Bronchial epithelial cell (primary cell): ENCODE measurements at places on chromosomes 2 and 18. TPM values are rescaled to one million over a fixed set of nuclear protein-coding genes. Genes with fewer than 3 reads are reported as not detected.

DNA sequence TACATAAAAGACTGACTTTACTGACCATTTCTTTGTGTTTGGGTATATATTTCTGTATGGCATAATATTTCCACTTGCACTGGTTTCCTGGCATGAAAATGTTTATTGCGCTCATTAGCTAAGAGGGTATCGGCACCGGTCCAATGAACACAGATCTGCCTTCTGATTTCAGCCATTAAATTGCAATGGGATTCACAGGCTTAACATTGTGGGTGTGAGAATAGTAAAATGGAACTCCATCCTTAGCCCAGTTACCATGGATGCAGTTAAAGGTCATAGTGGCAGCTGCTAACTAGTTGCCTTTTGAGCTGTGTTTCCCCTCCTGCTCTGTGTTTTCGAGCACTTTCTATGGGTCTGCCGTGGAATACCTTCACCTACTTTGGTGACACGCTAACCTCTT is 352.6 kb upstream of the POU3F3 start:
- DNase-seq = no peak

GRCh38 chr18:74982946-74983635 is 225.8 kb downstream of the PTGR3 start:
- no peak for DNase-seq

Gene SALL3
- not detected in 2 replicates for total RNA-seq

DNA sequence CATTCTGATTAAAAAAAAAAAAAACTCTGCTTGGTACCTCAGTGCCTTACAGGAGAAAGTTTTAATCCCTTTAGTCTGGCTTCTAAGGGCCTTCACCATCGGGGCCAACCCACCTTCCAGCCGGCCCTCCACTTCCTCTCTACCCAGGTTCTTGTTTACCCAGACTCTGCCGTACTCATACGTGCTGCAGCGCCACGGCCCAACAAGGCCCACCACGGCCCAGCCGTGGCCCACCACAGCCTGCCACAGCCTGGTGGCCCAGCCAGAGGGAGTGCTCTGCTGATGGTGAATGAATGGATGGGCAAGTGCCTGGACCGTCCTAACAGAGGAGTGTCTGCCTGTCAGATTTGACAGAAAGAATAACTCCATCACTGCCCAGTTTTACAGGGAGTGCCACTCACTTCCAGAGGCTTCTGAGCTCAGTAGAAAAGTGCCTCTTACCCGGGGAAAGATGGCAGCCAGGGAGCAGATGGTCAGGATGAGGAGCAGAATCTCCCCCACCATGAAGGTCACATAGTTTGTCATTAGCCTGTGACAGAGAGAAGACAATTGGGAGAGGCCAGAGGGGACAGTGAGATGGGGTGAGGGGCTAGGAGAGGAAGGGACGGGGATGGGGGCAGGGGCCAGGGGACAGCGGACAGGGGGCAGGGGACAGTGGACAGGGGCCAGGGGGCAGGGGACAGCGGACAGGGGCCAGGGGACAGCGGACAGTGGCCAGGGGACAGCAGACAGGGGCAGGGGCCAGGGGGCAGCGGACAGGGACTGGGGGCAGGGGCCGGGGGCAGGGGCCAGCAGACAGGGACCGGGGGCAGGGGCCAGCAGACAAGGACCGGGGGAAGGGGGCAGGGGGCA is 38.2 kb downstream of the CENPO start:
- DNase-seq = no peak

Gene NEU2
- not detected in 2 replicates for total RNA-seq

GRCh38 chr2:39408351-39409136 is 28.5 kb downstream of the MAP4K3 start:
- no peak for DNase-seq

DNA sequence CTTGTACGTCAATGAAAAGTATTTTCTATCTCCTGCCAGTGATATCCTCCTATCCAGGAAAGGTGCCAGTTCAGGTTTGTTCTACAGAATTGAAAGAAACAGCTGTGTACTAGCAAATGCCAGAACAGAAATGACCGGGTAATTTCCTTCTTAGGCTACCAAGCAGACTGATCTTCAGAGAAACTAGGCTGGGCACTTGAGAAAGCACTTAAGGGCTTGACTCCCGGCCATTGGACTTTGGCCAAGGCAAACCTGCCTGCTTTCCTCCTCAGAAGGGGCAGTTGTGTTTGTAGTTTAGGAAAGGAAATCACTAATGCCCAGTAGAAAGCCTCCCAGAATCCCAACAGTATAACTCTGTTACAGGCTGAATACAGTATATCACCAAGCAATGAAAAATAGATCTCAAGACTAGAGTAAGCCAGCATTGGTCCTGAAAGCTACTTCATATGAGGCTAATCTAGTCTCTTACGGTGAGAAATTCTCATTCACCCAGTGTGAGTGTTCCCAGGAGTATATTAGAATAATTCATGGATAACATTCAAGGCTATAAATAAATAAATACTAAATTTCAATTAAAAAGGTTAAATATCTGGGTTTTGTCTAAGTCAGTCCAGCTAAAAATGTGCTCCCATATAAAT is 43.0 kb upstream of the COL5A2 start:
- DNase-seq = peak; percentile 39

DNA sequence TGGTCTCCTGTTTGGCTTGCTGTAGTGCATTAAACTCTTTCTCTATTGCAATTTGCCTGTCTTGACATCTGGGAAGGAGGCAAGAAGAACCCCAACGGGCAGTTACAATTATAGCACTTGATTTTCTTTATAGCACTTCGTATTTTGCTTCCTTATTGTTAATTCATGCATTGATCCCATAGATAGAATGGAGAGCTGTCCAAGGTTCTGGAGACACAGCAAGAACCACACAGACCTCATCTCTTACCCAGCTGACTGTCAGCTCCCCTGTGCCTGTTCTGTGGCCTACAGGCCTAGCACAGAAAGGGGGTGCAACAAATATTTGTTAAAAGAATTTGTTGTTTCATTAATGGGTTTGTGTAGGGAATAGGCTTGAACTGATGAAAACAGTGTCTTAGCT is 194.3 kb downstream of the GALNT1 start:
- peak; percentile 33 for DNase-seq

DNA sequence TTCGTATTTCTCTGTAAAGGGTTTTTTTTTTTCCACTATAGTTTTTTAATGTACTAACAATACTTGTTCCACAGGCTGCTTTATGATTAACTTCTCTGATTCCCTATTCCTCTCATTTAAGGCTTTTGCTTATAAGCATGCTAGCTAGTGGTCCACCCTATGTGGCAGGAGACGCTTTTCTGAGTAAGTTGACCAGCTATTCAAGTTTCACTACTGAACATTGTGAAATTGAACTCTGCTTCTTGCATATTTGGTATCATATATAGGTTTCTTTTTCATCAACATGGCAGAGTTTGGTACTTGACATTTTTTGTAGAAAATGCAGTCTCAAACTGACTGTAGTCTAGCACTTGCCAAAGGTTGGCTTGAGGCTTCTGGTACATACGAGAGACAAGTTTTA is 74.2 kb downstream of the OTX1 start:
- DNase-seq = peak; percentile 42

Gene C2orf66
- under 0.01 and 0.38 TPM in 2 replicates for total RNA-seq

Gene GTF2A1L
- 0.26 TPM in 1 of 2 replicates, not detected in the other for total RNA-seq

Gene CPO
- 0.13 TPM in 1 of 2 replicates, not detected in the other for total RNA-seq

GRCh38 chr2:47219970-47220369 is 64.9 kb upstream of the STPG4 start:
- no peak for DNase-seq

GRCh38 chr2:119005051-119005450 is 63.1 kb downstream of the MARCO start:
- DNase-seq = no peak

Gene TMSB10
- 8,033 and 11,022 TPM in 2 replicates for total RNA-seq

- DNase-seq = no peak
These were observed 101.4 kb downstream of the WDPCP start for GRCh38 chr2:63486861-63487290.

Gene GRB14
- 0.77 and 1.8 TPM in 2 replicates for total RNA-seq

DNA sequence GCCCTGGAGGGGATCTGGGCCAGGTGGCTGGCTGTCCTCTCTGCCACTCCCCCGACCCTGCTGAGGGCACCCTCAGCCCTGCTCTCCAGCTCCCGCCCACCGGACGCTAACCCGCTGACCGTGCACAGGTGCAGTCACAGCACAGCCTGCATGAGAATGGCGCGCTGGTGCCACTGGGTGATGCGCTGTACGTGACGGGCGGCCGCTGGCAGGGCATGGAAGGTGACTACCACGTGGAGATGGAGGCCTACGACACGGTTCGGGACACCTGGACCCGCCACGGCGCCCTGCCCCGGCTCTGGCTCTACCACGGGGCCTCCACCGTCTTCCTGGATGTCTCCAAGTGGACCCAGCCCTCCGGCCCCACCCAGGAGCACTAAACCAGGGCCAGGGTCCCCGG is 8.1 kb upstream of the ERFE start:
- DNase-seq = no peak

Gene NRBP1
- 93.7 and 125 TPM in 2 replicates for total RNA-seq

DNA sequence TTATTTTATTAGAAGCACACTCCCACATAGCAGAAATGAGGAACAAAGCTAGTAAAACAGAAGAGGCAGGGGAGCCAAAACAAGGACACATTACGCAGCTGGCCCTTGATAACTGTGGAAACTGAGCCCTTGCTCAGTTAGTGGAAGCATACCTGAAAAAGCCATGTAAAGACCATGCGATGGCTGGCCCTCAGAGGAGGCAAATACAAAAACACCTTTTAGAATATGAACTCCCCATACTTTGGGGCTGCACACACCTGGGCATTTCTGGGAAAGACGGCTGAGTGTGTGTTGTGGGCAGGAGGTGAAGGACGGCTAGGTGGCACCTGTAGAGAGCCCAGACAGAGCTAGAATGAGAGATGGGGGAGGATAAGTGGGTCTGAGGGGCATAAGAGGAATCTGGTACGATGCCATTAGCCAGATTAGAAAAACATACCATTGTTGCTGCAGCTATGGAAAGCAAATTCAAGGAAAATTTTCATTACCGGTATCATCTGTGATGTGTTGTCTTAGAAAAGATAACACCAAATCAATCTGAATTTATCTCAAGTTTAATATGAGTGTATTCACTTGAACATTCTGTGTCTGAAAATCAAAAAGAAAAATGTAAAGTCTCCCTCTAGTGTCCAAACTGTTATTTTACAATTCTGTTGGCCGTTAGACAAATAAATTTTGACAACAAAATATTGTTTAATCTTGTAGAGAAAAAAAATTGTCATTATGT is 45.2 kb upstream of the SULT1C3 start:
- DNase-seq = peak; percentile 29

Gene TP53I3
- 34.5 and 65.0 TPM in 2 replicates for total RNA-seq

DNA sequence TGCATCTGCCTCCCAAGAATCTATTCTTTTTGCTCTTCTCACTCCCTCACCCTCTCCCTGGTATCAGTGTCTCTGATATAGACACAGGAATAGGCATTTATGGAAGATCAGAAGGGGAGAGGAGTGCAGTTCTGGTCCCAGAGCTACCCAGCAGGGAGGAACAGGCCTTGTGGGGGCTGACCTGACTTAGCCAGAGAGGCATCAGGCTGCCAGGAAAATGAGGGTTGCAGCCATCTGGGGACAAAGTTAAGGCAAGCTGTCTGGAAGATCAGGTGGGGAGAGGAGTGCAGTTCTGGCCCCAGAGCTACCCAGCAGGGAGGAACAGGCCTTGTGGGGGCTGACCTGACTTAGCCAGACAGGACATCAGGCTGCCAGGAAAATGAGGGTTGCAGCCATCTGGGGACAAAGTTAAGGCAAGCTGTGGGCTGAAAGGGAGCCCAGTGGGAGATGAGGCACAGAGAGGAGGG is 69.9 kb upstream of the HK2 start:
- no peak for DNase-seq

- no peak for DNase-seq
These were observed 19.5 kb upstream of the HES6 start for GRCh38 chr2:238259061-238260020.

DNA sequence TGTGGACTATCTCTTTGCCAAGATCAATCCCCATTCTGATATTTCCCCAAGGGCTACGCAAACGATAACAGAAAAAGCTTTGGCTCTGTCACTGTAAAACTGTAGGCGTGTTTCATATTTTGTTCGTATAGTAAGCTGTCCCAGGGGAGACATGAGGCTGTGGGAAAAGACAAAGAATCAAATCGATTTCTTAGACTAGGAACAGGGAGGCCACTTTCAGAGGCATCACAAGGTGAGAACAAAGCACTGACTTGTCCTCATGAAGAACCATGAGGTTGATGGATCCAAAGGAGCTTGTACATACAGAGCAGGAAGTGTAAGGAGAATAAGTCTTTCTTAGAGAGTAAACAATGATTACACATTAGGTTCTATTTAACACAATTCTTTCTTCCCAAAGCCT is 255.7 kb downstream of the HNMT start:
- no peak for DNase-seq
